ENCODE measurements at places on chromosomes 3 and 15. TPM values are rescaled to one million over a fixed set of nuclear protein-coding genes. Genes with fewer than 3 reads are reported as not detected.

NOX5 gene
- total RNA-seq, result not detected

ADIPOQ gene
- not detected for total RNA-seq

ZNF619 gene
- 7.2 TPM for total RNA-seq

MKRN3 gene
- not detected for total RNA-seq

SLMAP gene
- total RNA-seq, result 78.3 TPM

ANKUB1 gene
- not detected for total RNA-seq

CATSPER2 gene
- 2.5 TPM for total RNA-seq

GRCh38 chr15:89963301-89964231, 37.6 kb upstream of the ZNF710 start:
- no peak overlapping the region for H3K27ac ChIP-seq
- H3K4me3 ChIP-seq, result no peak overlapping the region
- no peaks in the 10 kb centered on the region for H3K4me1 ChIP-seq
- H3K36me3 ChIP-seq, result no peaks in the 10 kb centered on the region
- DNase-seq, result no peak

- H3K27me3 ChIP-seq, result no peaks in the 10 kb centered on the region
- H3K4me1 ChIP-seq, result peaks cover 6% of the 10 kb centered on the region
- no peaks in the 10 kb centered on the region for H3K36me3 ChIP-seq
- DNase-seq, result no peak
- no peak overlapping the region for H3K4me3 ChIP-seq
Measured at GRCh38 chr15:57604507-57604906, 12.8 kb downstream of the MYZAP start.

DNA sequence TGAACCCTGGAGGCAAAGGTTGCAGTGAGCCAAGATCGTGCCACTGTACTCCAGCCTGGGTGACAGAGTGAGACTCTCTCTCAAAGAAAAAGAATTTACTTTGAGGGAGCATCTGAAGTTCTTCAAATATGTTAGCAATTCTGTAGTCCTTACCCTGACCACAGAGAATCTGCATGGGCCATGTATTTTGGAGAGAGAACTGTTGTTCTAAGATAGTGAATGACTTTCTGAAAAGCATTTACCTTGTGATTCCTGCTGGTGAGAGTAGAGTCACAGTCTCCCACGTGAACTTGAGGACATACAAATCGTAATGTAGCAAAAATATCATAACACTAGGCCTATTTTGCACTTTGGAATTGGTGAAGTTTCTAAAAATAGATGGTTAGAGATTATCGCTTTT, 3.9 kb downstream of the BRK1 start:
- no peaks in the 10 kb centered on the region for H3K27me3 ChIP-seq
- peaks cover 11% of the 10 kb centered on the region for H3K4me1 ChIP-seq
- no peak overlapping the region for H3K4me3 ChIP-seq
- peaks cover 18% of the 10 kb centered on the region for H3K36me3 ChIP-seq
- no peak overlapping the region for H3K27ac ChIP-seq

DNA sequence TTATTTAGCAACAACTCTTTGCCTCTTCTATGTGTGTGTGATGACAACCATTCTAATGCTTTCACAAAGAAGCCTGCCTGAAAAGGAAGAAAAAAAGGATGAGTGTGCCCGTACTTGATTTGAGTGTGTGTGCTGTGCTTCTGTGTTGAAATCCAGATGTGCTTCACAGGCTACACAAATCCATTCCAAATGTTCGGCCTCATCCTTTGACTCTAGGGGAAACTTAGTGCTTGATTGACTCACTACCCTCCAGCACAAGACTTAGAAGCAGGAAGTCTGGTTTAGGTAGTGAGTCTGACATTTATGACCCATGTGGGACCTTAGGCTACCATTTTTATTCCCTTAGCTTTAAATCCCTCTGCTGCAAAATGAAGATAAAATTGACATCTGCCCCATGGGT, 108.8 kb upstream of the PLAAT1 start:
- no peak overlapping the region for H3K4me3 ChIP-seq
- no peak overlapping the region for H3K27ac ChIP-seq
- no peak for DNase-seq
- H3K4me1 ChIP-seq, result peaks cover 14% of the 10 kb centered on the region
- H3K27me3 ChIP-seq, result no peaks in the 10 kb centered on the region

DNA sequence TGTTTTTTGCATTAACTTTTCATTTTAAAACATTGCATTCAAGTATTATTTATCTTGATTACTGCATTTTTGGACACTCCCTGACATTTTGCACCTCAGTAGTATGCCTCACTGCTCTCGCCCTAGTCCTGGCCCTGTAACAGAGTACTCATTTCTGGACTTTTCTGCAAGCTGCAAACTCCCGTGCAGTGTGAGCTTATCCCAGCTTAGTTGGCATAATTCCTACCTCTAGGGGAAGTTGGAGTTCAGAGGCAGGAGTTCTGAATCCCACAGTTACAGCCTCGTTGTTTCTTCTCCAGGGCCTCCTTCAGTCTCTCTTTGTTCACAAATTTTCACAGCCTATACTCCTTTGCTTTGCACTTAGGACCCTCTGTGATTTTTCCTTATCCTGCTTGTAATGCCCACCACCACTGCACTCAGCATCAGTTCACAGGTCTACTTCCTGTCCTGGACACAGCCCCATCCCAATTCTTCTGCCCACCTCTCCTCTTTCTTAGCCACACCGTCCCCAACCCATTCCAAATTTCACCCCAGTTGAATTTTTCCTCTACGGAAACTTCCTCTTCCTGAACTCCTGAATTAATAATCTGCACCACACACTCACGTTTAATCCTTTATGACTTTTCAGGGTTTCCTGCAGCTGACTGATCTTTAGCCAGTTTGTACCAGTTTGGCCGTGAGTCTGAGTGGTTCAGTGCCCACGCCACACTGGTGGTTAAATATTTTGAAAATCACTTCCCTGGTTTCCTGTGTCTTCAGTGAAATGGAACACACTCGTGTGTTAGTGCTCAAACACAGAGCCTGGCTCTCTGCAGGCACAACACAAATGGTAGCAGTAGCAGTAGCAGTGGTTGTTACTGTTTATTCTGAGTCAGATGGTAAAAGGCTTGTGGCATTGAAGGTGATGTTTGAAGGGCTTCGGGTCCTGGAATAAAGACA, 6.3 kb upstream of the CTSH start:
- peaks cover 17% of the 10 kb centered on the region for H3K27me3 ChIP-seq
- H3K36me3 ChIP-seq, result no peaks in the 10 kb centered on the region
- H3K27ac ChIP-seq, result no peak overlapping the region

DNA sequence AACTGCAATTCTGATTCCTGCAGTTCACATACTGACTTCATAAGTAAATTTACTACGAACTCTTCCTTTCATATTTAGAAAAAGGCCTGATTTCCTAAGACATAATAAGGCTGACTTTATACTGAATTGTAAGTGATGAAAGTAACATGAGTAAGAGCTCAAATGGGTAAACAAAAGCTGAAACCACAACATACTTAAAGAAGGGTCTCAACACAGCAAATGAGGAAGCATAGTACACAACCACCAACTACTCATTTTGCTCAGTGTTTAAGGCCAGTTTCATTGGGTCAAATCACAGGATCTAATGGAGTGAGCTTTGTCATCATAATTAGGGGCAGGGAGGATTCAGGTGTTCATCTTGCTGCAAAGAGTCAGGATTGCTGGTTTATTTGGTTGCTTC, 81.4 kb downstream of the SETD2 start:
- peaks cover under 1% of the 10 kb centered on the region for H3K4me1 ChIP-seq
- no peak overlapping the region for H3K4me3 ChIP-seq
- no peak for DNase-seq
- H3K36me3 ChIP-seq, result peaks cover 42% of the 10 kb centered on the region

DNA sequence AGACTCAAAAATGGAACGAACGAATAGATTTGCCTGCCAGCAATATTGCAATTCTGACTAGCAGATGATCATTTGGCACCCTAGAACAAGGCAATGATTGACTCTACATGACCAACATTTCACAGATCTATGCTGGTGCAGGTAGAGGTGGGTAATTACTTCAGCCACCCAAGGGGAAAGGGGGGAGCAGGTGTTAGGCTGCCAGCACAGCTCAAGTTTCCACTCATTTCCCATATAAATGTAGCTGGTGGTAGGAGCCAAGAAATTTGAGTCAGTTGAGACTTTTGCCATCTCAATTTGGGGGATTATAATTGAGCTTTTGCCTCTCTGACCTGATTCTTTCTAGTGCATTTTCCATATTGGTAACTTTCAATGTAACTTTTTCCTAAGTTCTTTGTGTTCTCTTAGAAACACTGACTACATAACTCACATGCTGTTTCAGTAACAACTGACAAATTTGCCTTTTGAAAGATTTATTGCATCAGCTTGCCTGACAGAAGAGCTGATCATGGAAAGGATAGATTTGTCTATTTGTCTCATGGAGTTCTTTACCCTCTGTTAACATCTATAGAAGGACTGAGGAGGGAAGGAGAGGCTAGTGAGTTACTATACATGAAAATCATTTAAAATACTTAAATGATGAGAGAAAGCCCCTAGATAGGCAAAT, 902.5 kb downstream of the ZPLD1 start:
- H3K4me3 ChIP-seq, result no peak overlapping the region
- no peak overlapping the region for H3K27ac ChIP-seq
- DNase-seq, result no peak
- H3K4me1 ChIP-seq, result peaks cover 5% of the 10 kb centered on the region
- H3K36me3 ChIP-seq, result no peaks in the 10 kb centered on the region

DNA sequence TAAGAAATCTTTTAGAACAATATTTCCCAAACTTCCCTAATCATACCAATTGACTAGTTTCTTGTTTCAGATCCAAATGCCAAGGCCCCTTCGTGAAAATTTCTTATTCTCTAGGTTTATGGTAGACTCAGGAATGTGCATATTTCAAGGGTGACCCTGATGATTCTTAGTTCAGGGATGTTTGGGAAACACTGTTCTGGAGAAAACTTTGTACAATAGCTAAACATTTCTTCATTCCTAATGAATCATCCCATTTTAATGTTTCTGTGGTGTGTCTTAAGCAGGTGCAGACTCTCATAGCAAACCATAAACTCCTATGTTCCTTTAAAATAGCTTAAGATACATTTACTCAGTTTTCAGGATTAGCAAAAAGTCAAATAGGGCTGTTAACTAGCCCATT, 314.5 kb downstream of the TIGIT start:
- H3K27ac ChIP-seq, result no peak overlapping the region
- H3K27me3 ChIP-seq, result no peaks in the 10 kb centered on the region
- H3K4me3 ChIP-seq, result no peak overlapping the region
- no peak for DNase-seq

DNA sequence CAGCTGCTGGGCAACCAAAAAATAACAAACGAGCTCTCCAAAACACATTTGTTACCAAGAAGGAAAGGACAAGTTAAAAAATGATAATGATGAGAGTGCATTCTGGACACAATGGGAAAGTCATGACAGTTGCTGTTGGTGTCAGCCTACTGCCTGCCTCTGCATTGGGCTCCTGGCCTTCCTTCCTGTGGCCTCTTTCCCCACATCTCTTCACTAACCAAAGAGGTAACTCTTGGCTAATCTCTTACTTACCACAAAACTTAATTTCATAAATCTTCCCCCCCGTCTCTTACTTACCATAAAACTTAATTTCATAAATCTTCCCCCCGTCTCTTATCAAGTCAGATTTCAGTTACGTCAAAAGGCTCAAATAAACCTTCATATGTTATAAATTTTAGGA, 58.6 kb downstream of the AGTR1 start:
- H3K36me3 ChIP-seq, result no peaks in the 10 kb centered on the region
- no peak overlapping the region for H3K4me3 ChIP-seq

DNA sequence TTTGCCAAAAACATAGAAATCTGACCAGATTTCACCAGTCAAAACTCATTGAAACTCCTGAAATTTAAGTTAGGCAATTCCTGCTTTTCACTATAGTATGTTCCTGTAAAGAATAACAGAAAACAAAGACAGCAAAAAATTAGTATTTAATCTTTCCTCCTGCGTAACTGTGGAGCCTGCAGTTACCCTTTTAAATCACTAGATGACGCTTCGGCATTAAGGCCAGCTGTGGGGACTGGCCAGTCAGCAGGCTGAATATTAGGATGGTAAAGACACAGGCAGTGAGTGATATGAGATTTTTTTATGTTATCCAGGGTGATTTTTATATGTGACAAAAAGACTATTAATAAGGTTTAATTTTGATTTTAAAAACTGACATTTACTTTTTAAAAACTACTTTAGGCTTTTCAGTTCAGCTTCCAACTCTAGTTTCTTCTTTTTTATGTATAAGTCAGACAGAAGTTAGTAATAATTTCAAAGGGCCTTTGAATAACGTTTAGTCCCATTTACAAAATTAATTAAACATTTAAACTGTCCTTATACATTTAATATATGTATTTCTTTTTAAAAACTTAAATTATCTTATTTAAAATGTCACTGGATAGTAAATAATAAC, 165.1 kb downstream of the PPM1L start:
- peaks cover 8% of the 10 kb centered on the region for H3K4me1 ChIP-seq
- no peak overlapping the region for H3K4me3 ChIP-seq
- H3K27ac ChIP-seq, result no peak overlapping the region
- H3K36me3 ChIP-seq, result no peaks in the 10 kb centered on the region
- no peaks in the 10 kb centered on the region for H3K27me3 ChIP-seq

- DNase-seq, result no peak
- H3K4me3 ChIP-seq, result no peak overlapping the region
- H3K27ac ChIP-seq, result no peak overlapping the region
- no peaks in the 10 kb centered on the region for H3K4me1 ChIP-seq
- no peaks in the 10 kb centered on the region for H3K36me3 ChIP-seq
Measured at GRCh38 chr3:100165926-100166550, 51.7 kb upstream of the FILIP1L start.

- no peak overlapping the region for H3K4me3 ChIP-seq
- no peak for DNase-seq
- peaks cover 8% of the 10 kb centered on the region for H3K27me3 ChIP-seq
- peaks cover 13% of the 10 kb centered on the region for H3K4me1 ChIP-seq
Measured at GRCh38 chr3:46372492-46373359, 2.0 kb downstream of the CCR5 start.

- no peak overlapping the region for H3K27ac ChIP-seq
- H3K36me3 ChIP-seq, result 0 out of 2 replicates have a peak, but pooled peaks cover 4% of the 10 kb centered on the region
- H3K4me3 ChIP-seq, result no peak overlapping the region
- H3K27me3 ChIP-seq, result no peaks in the 10 kb centered on the region
- H3K4me1 ChIP-seq, result peaks cover 4% of the 10 kb centered on the region
- DNase-seq, result no peak
Measured at GRCh38 chr3:30470496-30470895, 135.9 kb upstream of the TGFBR2 start.

DNA sequence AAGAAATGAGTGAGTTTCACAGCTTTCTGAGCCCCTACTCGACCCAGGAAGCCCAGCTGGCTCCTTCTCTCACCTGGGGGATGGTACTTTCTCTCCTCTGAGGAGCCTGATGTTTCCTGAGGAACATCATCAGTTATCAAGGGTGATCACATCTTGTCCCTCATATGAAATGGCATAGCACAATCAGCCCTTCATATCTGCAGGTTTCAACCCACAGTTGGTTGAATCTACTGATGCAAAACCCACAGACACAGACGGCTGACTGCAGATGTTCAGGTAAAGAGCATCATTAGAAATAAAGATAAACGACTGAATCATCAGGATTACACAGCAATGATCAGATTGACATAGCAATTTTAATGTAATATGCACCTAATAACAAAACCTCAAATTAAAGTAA, 93.6 kb upstream of the OSTN start:
- H3K4me3 ChIP-seq, result no peak overlapping the region
- H3K27ac ChIP-seq, result no peak overlapping the region
- H3K36me3 ChIP-seq, result no peaks in the 10 kb centered on the region
- H3K4me1 ChIP-seq, result no peaks in the 10 kb centered on the region

Data from WTC11 (cell line).